ENCODE measurements at places on chromosomes 6 and 20.
A peak's percentile ranks its signal among the peaks of the same experiment; 100 is the strongest.

DNA sequence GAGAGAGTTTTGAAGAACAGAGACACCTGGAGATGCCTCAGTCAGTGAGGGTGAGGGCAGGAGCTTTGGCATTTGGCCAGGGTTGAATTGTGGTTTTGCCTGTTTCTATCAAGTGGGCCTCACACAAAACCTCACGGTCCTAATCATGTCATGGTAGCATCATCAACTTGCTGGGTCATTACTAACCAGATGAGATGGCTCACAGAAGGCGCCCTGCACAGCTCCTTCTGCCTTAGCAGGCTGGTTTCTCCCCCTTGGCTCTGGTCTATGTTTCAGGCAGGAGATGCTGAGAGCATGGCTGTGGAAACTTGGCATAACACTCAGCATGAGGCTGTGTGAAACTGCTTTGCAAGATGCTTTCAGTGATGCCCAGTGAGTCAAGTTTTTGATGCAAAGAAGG, 99.3 kb downstream of the LRRC1 start:
- peak; percentile 24 for DNase-seq

DNA sequence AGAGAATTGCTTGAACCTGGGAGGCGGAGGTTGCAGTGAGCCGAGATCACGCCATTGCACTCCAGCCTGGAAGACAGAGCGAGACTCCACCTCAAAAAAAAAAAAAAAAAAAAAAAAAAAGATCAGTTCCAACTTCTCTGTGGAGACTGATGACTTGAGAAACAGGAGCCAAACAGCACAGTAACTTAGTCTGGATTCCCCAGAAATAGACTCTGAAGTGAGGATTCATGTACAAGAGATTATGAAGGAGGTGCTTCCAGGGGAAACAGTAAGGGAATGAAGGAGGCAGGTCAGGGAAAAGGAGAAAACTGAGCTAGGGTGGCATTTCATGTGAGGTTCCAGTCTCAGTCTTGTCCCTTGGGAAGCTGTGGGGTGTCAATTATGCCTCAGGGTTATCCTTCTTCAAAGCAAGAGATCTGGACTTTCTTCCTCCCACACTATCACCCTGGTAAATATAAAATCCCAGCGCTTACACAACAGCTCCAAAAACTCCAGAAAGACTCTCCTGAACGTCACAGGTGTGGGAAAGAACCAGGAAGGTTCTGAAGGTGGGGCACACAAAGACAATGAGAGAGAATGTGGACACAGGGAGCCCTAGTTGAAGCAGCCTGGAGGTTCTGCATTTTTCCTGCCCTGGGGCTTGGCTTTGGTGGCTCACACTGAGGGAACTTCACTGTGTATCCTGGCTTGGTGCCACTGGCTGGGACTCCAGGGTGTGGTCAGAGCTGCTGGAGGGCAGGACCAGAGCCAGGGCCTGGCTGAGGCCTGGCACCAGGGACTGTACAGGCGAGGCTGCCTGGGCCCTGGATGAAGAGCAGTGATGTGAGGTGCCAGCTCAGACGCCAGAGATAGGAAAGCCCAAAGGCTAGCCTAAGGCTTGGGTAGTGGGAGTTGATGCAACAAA, 46.8 kb downstream of the PCNA start:
- peak; percentile 99 for DNase-seq

DNA sequence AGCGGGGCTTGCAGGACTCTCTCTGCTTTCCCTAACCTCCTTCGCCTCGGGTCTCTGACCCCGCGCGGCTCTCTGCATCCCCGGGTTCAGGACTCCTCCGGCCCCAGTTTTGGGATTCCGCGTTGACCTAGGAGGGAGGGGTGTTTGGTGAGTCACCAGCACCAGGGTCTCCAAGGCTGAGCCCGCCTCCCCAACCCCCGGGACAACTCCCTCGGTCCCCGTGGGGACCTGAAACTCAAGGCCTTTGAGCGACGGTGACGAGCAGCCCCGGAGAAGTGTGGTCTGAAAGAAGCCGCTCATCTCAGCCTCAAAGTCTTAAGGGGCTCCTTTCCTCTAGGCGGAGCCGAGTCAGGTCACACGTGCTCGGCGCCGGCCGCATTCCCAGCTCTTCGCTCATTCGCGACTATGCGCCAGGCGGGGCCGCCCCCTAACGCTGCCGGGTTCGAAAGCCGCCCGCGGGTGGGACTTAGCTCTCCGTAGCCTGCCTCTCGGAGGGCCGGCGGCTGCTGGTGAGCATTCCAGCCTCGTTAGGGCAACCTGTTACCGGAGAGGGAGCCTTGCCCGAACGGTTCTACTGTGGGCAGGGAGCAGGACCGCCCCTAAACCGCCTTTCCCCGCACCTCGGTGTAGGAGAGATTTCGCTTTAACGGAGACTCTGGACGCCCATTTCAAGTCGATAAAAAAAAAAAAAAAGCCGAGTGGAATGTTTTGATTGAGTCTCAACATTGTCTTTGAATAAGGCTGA, 3.0 kb upstream of the PRDM13 start:
- DNase-seq: no peak

- DNase-seq: no peak
These were observed 425.9 kb upstream of the JARID2 start for GRCh38 chr6:14819840-14820420.

DNA sequence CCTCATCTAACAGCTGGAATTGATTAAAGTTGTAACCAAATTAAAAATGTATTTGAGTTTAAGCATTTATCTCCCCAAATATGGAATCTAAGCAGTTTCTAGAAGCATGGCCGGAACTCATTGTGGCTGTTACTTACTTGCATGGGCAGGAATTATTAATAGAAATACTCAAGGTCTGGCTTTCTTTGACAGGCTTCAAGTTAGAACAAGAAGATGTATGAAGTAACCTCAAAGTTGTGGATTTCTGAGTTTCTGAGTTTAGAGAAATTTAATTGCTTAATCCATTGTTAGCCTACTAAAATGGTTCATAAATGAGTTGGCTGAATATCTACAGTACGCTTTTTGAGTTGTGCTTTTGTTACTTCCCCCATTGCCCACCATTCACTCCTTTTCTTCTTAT, 7.7 kb downstream of the CARMIL1 start:
- DNase-seq: no peak

DNA sequence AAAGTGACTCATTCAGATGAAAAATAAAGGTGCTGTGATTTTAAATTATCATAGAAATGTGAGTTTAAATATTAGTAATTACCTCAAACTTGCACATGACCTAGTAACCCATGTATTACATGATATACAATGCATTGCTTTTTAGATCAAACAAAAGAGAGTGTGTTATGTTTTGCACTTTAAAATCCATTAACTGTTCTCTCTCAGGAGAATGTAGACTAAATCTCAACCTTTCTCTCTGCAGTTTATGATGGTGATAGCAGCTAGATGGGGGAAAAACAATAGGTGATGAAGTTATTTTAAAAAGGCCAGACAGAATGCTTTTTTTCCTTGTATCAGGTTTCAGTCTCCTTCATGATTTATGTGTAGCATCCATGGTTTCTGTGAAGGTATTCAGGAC, 404.4 kb upstream of the RNF217 start:
- DNase-seq: no peak

DNA sequence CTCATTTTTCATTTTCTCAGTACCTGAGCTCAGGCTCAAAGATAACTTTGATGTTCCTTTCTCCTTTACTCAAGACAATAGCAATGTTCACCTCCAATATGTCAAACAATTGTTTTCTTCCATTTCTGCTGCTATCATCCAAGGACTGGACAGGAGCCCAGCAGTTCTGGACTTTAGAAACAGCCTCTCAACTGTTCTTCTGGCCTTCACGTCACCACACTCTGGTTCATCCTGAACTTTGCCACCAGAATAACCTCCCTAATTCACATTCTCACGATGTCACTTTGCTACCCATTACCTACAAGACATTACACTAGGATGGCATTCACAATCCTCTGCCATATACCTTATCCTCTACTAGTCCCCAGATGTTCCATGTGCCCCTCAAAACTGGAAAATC, 60.6 kb upstream of the PLEKHG1 start:
- DNase-seq: no peak

DNA sequence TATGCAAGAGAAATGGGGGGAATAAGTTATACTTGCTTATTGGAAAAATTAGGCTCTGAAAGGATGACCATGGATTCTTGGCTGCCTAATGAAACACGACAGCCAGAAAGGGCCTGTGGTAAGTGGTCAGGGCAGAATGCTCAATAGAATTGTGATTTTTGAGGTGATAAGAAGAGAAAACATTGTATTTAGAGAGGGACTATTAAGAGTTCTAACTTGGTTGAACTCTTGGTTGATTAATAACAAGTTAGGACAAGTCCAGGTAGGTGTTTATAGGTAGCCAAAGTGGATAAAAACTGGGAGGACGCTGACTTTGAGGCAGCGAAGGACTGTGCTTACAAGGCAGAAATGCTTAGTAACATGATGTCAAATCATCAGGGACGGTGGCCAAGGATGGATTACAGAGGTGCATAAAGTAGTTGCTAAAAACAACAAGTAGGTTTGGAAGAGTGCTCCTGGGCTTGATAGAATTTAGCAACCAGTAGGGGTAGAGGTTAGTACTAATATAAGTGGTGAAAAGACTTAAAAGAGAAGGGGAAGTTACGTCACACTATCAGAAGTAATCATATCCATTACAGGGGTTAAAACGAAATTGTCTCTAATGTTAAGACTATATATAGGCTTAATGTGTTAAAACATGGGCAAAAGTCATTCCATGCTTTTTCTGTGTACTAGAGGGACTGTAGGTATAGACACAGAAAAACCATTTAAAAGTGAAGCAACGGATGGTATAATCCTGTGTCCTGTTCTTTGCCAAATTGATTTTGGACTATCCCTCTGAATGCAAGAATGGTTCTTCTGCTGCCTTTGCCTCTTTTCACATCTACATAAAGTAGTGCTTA, 98.6 kb downstream of the EYA4 start:
- no peak for DNase-seq

Measured in MCF 10A (cell line).